Activated naive CD8-positive, alpha-beta T cell treated with anti-CD3 and anti-CD28 coated beads, Interleukin-2, amount 10 ng/mL, durations not matched to agents 7 days and 5 days (primary cell): ENCODE measurements at places on chromosomes 13 and 19.

DNA sequence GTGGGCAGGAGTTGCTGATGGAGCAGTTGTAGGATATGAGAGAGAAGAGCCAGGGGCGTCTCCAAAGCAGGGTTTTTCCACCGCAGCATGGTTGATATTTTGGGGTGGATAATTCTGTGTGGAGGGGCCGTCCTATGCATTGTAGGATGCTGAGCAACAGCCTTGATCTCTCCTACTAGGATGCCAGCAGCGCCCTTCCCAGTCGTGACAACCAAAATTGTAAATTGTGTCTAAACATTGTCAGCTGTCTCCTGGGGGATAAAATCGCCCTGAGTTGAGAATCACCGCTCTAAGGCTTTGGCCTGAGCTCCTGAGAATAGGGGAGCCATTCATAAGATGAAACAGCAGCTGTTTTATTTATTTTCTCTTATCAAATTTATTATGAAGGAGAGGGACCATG, 4.2 kb downstream of the CACNG8 start:
- H3K27ac ChIP-seq = no peak overlapping the region
- no peaks in the 10 kb centered on the region for H3K4me1 ChIP-seq
- peaks cover 29% of the 10 kb centered on the region for H3K27me3 ChIP-seq
- H3K4me3 ChIP-seq = no peak overlapping the region

DNA sequence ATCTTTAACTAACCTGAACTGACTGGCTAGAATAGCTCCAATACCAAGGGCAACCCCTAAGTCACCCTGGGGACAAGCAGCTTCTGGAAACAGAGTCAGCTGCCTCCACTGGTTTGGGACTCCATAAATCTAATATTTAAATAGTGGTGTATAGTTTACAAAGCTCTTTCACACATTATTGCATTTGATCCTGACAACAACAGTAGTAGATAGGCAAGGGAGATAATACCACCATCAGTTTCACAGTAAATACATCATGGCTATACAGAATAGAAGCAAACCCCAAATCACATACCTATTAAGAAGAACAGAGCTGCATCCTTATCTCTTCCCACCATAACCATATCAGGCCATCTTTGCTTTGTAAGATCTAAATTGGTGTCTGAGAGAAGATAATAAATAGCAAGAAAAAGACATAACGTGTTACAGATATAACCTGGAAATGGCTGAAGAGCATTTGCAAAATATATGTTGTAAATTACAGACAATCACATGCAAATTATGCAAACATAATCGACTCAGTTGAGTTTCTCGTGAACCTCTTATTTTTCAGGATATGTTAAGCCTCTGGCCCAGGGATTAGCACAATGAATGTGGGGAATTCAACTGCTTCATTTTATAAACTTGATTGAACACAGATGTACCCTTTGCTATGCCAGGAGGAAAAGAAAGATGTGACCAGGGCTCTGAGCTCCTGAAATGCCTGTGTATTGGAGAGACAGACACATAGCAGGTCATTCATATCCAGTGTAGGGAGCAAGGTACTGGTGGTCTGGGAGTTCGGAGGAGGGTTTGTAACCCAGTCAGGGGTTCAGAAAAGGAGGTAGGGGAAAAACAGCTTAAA, 142.5 kb downstream of the SLC7A1 start:
- no peaks in the 10 kb centered on the region for H3K36me3 ChIP-seq
- no peak overlapping the region for H3K27ac ChIP-seq
- peaks cover 5% of the 10 kb centered on the region for H3K27me3 ChIP-seq
- H3K4me3 ChIP-seq = no peak overlapping the region
- H3K4me1 ChIP-seq = no peaks in the 10 kb centered on the region

DNA sequence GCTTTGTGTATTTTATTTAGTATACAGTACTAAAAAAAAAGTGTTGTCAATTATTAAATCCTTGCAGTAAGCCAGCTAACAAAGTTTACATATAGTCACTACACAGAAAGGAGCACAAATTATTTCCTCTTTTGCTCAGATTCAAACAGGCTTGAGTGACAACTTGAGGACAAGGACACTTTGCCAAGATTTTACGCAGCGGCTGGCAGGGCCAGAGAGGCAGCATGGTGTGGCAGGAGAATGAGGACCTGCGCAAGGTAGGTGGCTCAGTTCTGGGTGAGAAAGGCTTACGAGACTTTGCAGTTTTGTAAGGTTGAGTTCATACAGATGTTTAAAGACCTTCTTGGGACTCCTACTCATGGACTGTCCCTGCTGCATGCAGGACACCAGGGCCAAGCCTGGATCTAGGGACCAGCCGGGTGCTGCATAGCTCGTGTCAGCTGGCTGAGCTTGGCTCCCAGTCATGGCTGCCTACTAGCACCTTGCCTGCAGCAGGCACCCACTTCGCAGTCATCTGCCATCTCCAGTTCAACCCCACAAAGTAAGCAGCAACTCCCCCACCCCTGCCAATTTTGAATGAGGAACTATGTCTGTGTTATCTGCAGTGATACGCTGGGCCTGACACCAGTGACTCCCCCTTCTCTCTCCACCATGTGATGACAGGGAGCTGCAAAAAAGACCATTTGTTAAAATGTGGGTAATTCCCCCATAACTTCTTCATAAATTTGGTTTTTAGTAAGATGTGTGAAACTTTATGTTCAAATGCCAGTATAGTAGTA, 3.7 kb upstream of the TUBA3C start:
- H3K4me1 ChIP-seq = no peaks in the 10 kb centered on the region
- H3K27me3 ChIP-seq = no peaks in the 10 kb centered on the region
- no peak overlapping the region for H3K27ac ChIP-seq
- no peak for DNase-seq

DNA sequence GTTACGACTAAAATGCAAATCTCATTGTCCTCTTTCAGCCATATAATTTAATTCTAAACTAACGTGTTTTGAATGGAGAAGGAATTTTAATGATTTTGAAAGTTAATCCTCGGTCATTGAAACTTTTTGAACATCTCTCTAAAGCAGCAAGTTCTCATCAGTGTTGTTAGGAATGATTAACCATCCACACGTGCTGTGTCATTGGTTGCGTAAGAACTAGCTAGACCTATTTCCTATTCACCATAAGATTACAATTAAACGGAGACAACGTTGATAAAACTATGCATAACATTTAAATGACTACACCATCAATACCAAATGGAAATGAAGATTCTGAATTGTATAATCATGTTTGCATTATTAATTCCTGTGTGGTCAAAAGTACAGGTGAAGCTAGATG, 155.6 kb upstream of the IRS2 start:
- no peak overlapping the region for H3K4me3 ChIP-seq
- peaks cover 1% of the 10 kb centered on the region for H3K27me3 ChIP-seq
- no peaks in the 10 kb centered on the region for H3K4me1 ChIP-seq
- no peak for DNase-seq
- H3K36me3 ChIP-seq = no peaks in the 10 kb centered on the region

GRCh38 chr13:30576528-30576927, 41.2 kb upstream of the USPL1 start:
- H3K27ac ChIP-seq = peak overlapping the region; percentile 6
- H3K27me3 ChIP-seq = peaks cover 12% of the 10 kb centered on the region
- H3K36me3 ChIP-seq = no peaks in the 10 kb centered on the region
- H3K4me1 ChIP-seq = peaks cover 28% of the 10 kb centered on the region
